ENCODE measurements at places on chromosomes 7 and 10.

DNA sequence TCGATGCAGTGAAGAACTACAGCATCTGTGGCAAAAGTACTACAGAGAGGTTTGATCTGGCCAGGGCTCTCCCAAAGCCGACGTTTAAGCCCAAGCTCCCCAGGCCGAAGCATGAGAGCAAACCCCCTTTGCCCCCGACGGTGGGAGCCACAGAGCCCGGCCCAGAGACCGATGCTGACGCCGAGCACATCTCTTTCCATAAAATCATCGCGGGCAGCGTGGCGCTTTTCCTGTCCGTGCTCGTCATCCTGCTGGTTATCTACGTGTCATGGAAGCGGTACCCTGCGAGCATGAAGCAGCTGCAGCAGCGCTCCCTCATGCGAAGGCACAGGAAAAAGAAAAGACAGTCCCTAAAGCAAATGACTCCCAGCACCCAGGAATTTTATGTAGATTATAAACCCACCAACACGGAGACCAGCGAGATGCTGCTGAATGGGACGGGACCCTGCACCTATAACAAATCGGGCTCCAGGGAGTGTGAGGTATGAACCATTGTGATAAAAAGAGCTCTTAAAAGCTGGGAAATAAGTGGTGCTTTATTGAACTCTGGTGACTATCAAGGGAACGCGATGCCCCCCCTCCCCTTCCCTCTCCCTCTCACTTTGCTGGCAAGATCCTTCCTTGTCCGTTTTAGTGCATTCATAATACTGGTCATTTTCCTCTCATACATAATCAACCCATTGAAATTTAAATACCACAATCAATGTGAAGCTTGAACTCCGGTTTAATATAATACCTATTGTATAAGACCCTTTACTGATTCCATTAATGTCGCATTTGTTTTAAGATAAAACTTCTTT lies 2.3 kb downstream of the LRRTM3 start:
- peak; percentile 18 for DNase-seq

DNA sequence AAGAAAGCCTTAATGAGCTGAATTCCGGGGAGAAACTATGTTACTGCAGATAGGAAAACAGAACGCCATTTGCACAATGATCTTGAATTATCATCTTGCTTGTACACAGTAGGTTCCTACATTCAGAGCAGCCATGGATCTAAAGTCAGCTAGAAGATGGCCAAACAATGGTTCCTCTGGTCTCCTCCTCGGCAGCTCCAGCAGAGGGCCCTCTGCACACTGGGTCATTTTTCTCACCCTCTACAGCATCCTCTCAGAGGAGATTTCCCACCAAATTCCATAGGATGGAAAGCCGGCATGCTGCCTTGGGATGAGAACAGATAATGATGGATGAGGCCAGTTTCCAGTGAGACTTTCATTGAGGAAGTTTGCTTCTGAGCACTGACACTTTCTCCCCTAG lies 308.5 kb upstream of the NFE2L3 start:
- DNase-seq = no peak

GRCh38 chr10:121926157-121926556 lies 1.7 kb downstream of the ATE1 start:
- no peak for DNase-seq

DNA sequence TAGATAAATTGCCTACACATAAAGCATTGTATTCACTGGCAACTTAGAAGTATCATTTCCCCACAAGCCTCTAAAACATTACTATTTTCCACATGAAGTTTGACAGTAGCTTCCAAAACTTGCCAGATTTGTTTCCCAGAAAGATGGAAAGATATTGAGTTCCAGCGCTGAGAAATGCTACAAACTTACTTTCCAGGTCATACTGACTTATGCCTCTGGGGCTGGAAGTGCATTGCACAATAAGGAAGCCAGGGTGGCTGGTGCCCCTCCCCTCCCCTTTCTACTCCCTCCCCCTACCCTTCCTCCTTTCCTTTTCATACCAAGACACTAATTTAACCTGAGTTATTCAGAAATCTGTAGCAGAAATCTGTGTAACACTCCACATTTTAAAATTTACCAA lies 212.6 kb downstream of the WDR37 start:
- no peak for DNase-seq

DNA sequence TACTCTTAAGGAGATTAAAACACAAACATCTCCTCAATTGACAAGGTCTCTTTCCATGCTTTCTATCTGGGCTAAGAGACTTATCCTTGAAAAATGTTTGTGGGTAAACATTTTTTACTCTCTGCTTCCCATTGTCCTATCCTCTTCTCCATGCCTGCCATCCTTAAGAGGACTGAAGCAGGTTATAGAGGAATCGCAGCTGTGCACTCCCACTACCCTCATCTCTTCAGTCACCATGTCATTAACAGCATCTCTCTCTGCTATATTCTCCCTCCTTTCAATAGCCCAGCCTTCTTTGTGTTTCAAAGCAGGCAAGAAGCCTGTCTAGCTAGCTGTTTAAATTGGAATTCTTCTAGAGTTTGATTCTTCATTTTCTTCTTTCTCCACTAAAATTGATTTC lies 22.6 kb downstream of the COL1A2 start:
- DNase-seq = no peak

DNA sequence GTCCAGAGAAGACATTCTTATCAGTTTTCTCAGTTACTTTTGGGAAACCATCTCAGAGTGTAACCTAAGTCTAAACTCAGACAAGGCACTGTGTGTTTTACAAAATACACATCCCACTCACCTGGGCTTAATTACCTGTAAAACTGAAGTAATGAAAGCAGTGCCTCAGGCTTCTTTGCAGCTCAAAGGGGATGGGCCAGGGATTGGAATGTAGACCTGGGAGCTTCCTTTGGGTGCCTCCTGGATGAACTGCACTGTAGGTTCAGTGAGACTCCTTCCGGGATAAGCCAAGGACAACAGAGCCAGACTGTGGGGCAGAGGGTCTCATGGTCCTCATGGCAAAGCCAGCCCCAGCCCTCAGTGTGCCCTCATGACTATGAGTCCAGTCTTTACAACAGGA lies 672.4 kb upstream of the GALNT17 start:
- no peak for DNase-seq

- no peak for DNase-seq
These were observed 66.3 kb downstream of the CREB5 start for GRCh38 chr7:28478656-28479055.

Measured in amygdala (tissue), 56 donors.